ENCODE measurements at places on chromosomes 6 and 20. TPM values are rescaled to one million over a fixed set of nuclear protein-coding genes. Genes with fewer than 3 reads are reported as not detected.

LTA gene
- total RNA-seq: 0.70 TPM

- no peak for ATAC-seq
Measured at GRCh38 chr20:60820918-60821317, 431.1 kb upstream of the CDH4 start.

DNA sequence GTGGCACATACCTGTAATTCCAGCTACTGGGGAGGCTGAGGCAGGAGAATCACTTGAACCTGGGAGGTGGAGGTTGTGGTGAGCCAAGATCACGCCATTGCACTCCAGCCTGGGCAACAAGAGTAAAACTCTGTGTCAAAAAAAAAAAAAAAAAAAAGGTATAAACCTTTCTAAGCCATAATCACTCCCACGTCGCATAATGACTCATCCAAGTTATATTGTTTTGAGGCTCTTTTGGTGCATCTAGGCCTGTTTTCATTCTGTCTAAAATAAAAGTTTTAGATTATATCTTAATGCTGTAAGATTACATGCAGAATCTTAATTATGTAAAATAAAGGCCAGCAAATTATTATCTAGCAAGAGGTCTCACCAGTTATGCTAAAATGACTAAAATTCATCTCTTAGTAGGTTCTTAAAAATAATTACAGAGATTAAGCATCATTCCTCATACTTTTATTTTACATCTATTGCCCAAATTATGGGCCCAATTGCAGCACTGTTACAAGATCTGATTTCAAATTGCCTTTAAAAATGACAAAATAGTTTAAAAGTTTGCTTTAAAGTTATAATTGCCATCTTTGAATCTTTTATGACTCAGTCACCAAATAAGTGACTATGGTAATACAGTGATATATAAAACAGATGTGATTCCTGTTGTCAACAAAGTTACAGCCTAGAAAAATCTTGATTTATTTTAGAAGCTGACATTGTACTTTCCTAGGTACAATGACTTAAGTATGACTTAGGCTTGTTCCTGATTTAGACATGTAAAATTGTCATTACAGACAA lies 10.4 kb upstream of the SUMO4 start:
- ATAC-seq: no peak

- ATAC-seq: no peak
Measured at GRCh38 chr6:68226460-68226859, 408.6 kb upstream of the ADGRB3 start.

LST1 gene
- 0.87 TPM for total RNA-seq

CFAP206 gene
- total RNA-seq: 2.1 TPM

TP53TG5 gene
- 0.86 TPM for total RNA-seq

DNA sequence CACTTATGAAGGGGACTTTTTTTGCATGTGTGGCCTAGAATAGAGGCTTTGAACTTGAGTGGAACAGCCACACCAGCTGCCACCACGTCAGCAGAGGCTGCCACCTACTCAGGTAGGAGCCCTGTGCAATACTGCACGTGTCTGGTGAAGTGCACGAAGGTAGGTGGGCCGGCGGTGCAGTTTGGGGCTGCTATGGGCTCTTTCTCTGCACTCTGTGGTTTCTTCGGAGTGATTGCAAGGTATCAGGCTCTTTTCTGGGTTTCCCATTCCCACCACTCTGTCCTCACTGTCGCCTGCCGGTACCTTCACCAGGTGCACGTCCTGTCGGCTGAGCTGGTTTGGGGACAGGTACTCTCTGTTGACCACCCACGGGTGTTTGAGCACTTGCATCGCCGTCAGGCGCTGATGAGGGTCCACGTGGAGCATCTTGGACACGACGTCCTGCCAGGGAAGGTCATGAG lies 30.8 kb upstream of the MPC1 start:
- ATAC-seq: no peak

PRSS35 gene
- total RNA-seq: 1.2 TPM

GRCh38 chr20:36102809-36103596 lies 51.5 kb upstream of the EPB41L1 start:
- no peak for ATAC-seq

GRCh38 chr6:53513519-53513966 lies 31.4 kb downstream of the GCLC start:
- ATAC-seq: no peak

- ATAC-seq: no peak
Measured at GRCh38 chr20:37622728-37623127, 71.1 kb upstream of the CTNNBL1 start.

- no peak for ATAC-seq
Measured at GRCh38 chr6:21404577-21404976, 189.0 kb upstream of the SOX4 start.

- no peak for ATAC-seq
Measured at GRCh38 chr6:55433446-55434130, 106.3 kb downstream of the GFRAL start.

DNA sequence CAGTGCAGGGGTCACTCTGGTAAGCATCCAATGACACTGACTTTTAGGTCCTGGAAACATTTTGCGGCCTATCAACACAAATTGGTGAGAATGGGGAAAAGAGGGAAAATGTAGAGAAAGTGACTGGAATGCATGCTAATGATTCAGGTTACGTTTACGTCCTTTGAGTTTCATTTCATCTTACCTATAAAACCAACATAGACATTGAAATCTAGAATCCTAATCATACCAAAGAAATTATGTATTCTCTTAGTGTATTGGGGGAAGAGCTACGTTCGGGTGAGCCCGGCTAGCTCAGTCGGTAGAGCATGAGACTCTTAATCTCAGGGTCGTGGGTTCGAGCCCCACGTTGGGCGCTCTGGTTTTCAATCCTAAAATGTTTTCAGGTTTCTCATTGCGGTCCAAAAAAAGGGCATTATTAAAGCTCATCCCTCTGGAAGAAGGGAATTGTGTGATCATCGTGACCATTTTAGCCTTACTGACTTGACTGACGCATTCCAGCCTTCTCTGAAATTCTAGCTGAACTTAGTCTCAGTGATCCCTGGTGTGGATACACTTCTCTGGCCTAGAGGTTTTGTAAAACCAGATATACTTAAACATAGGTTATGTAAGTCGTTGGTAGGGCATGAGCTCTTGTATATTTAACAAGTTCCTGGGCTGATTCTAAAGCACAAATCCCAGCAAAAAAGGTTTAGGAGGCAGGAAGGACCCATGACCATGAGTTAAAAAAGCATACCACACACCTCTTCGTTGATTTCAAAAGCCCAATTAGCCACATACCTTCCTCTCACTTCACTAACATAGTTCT lies 18.3 kb downstream of the HMGN4 start:
- peak; percentile 52 for ATAC-seq

RNF144B gene
- total RNA-seq: 0.26 TPM

KCNQ5 gene
- 18.5 TPM for total RNA-seq

DNA sequence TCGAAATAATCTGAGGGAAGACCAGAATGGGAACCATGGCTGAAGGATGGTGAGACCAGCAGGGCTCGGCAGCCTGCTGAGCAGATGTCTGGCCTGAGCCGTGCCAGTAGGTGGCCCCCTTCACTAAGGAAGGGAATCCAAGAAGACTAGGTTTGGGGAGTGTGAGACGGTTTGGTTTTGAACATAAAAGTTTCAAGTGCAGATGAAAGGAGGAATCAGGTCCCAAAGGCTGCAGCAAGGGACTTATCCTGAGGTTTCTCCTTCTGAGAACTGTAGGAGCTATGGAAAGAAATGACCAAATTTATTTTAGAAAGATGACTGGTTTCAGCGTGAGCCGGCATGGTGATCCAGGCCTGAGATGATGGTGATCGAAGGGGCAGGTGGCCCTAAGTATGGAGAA lies 4.6 kb upstream of the OSER1 start:
- ATAC-seq: no peak

DNA sequence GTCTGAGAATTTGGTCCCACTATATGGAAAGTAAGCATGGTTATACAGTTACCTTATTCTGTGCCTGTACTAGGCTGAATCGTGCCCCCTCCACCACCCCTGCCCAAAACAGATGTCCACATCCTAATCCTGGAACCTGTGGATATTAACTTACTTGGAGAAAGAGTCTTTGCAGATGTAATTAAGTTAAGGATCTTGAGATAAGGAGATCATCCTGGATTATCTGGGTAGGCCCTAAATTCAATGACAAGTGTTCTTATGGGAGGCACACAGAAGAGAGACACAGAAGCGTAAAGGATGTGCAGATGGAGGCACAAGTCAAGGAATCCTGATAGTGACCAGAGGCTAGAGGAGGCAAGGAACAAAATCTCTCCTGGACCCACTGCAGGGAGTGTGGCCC lies 116.7 kb upstream of the MAN1A1 start:
- ATAC-seq: no peak

DNA sequence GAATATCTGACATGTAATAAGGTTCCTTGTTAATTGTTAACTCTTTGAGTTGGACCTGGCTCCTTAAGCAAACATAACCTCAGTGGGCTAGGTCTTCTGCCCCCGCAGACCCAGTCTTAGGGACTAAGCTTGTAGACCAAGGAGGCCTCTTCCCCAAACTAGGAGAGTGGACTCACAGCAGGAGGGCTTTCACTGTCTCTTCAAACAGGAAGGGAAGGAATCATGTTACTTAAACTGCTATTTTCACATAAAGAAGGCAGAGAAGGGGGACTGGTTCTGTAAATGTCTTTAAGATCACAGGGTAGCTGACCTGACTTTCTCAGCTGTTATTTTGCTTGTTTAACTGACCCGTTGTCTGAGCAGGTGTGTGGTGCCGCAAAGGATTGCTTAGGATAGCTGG lies 34.9 kb upstream of the PRDM1 start:
- ATAC-seq: no peak

SEL1L2 gene
- 0.41 TPM for total RNA-seq

PDE7B gene
- 60.7 TPM for total RNA-seq

DNAH8 gene
- 0.05 TPM for total RNA-seq

GRCh38 chr20:2295886-2296515 lies at the start of gene TGM3:
Gene TGM3 (plus strand): TSS chr20:2296001. CDS start chr20:2296064, 63 bp downstream.
- ATAC-seq: no peak

HLA-G gene
- not detected for total RNA-seq

DNA sequence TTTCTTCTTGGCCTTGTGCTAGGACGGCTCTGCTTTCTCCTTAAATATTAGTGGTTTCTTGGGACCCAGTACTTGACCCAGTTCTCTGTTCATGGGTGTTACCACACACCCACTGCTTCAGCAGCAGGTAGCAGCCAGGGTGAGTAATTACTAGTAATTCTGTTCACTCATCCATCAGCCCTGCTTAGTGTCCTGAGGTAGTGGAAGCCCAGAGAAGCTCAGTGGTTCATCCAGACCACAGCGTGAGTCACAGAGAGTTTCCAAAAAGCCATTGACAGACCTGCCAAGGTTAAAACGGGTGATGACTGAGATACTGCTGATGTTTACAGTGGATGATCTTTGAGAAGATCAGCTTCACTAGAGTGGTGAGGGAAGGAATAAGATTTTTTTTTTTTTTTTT lies 51.7 kb upstream of the HINT3 start:
- ATAC-seq: no peak

DNA sequence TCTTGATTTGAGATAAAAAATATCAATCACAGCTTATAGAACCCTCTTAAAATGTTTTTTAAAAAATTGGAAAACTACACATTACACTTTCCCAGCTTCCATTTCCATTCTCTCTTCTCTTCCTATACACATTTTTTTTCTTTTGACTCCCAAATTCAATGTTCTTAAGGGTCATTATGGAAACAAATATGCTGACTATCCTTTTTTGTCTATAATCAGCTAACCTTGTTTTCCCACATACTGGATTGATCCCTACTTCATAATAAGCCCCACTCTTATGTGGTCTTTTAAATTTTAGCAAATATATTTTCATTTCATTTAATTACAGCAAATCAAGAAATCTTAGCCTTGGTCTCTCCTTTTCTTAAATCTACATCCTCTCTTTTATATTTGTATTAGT lies 378.4 kb downstream of the MEI4 start:
- no peak for ATAC-seq

TCF15 gene
- 0.58 TPM for total RNA-seq

CST5 gene
- total RNA-seq: not detected

- no peak for ATAC-seq
Measured at GRCh38 chr20:5973172-5973571, 22.7 kb downstream of the MCM8 start.

DNA sequence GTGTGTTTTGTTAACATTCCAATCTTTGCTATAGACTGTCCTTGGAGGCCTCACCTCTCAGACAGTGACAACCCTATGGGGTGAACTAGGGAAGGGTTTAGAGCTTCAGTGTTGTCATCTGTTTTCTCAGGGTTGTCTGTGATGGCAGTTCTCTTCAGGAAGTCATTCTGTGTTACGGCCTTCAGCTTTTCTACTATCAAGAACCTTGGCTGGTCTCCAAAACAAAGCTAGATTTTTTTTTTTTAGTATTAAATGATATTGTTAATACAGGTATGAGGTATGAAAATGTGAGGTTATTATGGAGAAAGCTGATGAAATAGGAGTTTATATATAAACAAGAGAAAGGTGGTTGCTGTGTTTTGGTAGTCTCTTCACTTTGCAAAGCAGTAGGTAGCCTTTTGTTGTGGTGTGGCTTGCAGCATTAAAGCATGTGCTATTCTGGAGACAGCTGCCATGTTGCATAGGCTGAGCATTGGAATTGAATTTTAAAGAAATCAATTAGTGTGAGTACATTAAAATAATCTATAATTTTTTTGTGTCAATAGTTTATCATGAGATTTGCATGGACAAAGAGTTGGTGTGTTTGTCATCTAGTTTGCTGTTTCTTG lies 162.6 kb downstream of the CARMIL1 start:
- ATAC-seq: peak; percentile 35

GRCh38 chr20:19928328-19929011 lies 88.7 kb upstream of the NAA20 start:
- no peak for ATAC-seq

- peak; percentile 87 for ATAC-seq
Measured at GRCh38 chr20:46132705-46133120, 14.6 kb downstream of the CD40 start.

SH3BGRL2 gene
- 4.1 TPM for total RNA-seq

- ATAC-seq: no peak
Measured at GRCh38 chr20:48784273-48784641, 43.5 kb downstream of the PREX1 start.

NANP gene
- total RNA-seq: 5.2 TPM

GRCh38 chr6:63214816-63215215 lies 3.5 kb downstream of the FKBP1C start:
- ATAC-seq: no peak

TBP gene
- total RNA-seq: 19.9 TPM

Measured in motor neuron (in vitro differentiated cells).